ENCODE measurements at places on chromosomes 11 and 22.

- no peak for DNase-seq
Observed at GRCh38 chr22:50686794-50687193, 14.2 kb downstream of the SHANK3 start.

DNA sequence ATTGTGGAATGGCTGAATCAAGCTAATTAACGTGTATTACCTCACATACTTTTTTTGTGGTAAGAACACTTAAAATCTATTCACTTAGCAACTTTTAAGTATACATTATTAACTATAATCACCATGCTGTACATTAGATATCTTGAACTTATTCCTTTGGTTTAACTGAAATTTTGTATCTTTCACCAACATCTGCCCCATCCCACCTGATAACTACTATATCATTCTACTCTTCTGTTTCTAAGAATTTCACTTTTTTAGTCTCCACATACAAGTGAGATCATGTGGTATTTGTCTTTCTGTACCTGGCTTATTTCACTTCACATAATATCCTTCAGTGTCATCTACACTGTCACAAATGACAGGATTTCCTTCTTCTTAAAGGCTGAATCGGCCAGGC, 17.1 kb upstream of the VWA5A start:
- DNase-seq, result no peak

DNA sequence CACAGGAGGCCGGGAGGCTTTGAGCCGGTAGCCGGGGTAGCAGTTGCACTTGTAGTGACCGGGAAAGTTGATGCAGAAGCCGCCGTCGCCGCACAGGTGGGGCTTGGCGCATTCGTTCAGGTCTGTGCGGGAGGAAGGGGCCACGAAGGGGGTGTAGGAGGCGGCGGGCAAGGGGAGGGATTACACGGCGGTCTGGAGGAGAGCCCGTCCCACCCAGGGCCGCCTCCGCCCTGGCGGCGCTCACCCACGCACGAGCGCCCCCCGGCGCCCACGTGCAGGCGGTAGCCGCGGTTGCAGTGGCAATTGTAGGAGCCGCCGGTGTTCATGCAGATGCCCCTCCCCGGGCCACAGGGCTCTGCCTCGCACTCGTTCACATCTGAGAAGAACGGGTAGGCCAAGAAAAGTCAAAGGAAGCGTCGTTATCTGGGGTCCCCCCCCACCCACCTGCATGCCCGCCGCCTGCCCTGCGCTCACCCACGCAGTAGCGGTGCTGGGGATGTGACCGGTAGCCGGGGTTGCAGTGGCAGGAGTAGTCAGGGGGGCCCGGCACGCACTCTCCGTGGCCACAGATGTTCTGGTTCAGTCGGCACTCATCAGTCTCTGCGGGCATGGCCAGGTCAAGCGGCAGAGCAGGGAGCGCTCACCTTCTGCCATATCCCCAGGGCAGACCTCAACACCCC, 10.6 kb downstream of the LTBP3 start:
- no peak for DNase-seq

DNA sequence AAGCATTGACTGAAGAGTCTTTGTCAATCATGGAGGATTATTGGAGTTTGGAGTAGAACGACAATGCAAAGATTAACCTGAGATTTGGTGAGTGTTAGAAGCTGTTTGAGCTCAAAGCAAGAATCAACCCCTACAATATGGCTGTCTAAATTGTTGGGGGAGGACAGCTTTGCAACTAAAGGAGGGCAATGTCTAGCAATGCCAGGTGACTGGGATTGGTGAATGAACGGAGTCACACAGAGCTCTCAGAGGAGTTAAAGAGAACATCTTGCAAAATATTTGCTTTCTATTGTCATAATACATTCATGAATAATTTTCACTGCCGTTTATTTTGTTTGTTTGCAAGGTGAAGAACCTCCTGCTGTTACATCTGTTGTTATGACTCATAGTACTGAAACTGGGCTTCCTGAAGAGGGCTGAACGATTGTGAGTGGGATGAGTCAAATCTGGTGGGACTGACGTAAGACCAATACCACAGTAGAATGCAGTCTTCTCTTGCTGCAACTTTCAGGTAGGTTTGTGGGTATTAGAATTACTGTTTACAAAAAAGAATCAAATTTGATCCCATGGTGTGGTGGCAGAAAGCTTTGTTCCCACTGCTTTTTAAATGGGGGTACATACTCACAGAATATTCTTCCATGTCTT, 281.9 kb downstream of the CADM1 start:
- peak; percentile 95 for DNase-seq

DNA sequence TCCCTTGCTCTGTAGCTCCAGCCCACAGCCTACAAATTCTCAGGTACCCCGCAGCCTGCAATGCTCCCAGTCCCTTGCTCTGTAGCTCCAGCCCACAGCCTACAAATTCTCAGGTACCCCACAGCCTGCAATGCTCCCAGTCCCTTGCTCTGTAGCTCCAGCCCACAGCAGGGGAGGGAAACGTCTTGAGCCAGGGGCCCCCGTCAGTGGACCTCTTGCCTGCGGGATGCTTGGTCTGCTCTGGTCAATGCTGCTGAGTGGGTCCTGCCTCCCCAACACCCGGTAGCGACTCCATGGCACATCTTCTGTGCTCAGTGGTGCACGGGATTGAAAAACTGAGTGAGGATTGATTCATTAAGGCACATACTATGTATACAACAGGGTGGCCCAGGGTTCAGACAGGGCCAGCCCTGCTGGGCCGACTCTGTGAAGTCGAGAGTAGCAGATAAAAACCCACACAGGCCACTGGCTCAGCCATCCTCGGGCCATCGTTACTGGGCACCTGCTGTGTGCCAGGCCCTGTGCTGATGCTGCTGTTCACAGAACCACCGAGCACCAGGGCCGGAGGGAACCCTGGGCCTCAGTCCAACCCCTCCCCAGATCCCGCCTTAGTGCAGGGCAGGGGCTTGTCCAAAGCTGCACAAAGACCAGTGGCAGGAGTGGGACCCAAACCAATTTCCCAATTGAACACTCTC, 69.7 kb downstream of the MYO7A start:
- no peak for DNase-seq

GRCh38 chr11:125155100-125155444, 9.5 kb upstream of the PKNOX2 start:
- DNase-seq, result no peak

GRCh38 chr11:101030692-101031091, 98.9 kb downstream of the PGR start:
- DNase-seq, result no peak

- DNase-seq, result peak; percentile 86
Observed at GRCh38 chr11:96014217-96014616, 90.3 kb upstream of the MTMR2 start.

- DNase-seq, result no peak
Observed at GRCh38 chr11:14345668-14346067, 13.3 kb downstream of the RRAS2 start.

Data from activated CD4-positive, alpha-beta T cell treated with anti-CD3 and anti-CD28 coated beads, Interleukin-10, Interleukin-2, amounts not matched to agents 100 ng/mL and 50 ng/mL, durations not matched to agents 16 hours and 8 hours (primary cell).